Activated CD4-positive, alpha-beta T cell treated with anti-CD3 and anti-CD28 coated beads, Interleukin-2, Interleukin-4, amounts not matched to agents 100 ng/mL and 50 ng/mL, durations not matched to agents 16 hours and 8 hours (primary cell): ENCODE measurements at places on chromosomes 5 and 9.

- DNase-seq: no peak
Observed at GRCh38 chr5:65663804-65664521, 39.1 kb downstream of the SHLD3 start.

- DNase-seq: no peak
Observed at GRCh38 chr9:129458663-129459546, 162.0 kb downstream of the C9orf50 start.

DNA sequence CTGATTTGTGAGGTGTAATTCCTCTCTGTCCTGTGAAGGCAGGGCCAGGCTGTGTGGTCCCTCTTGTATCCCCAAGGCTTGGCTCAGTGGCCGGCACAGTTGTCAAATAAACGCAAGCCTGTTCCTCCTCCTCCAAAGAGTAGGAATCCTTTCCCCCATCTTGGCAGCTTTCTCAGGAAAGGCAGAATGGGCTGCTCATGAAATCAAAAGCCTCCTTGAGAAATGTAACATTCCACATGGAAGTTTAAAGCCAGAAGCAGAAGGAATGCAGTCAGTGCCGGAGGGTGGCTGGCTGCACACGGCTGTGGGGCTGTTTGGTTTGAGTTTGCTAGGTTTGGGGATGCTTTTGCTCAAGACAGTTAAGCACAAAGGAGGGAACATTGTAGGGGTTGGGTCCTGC, 34.5 kb upstream of the MED10 start:
- DNase-seq: no peak

GRCh38 chr9:72454871-72455491, 66.4 kb upstream of the TMC1 start:
- DNase-seq: no peak

DNA sequence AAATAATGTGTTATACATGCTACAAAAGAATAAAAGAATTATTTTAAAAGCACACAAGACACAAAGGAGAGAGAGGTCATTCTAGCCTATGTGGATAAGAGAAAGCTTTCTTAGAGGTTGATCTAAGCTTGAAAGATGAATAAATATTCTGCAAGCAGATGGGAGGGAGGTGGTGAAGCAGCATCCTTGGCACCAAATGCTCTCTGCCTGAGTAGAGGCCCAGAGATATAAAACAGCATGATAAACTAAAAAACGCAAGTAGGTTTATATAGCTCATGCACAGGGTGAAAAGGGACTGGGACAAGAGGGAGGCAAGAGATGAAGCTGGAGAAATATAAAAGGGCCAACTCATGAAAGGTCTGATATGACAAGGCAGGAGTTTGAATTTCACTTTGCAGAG, 283.2 kb upstream of the POU5F2 start:
- no peak for DNase-seq

GRCh38 chr5:116448450-116448849, 126.2 kb downstream of the SEMA6A start:
- no peak for DNase-seq

- peak; percentile 10 for DNase-seq
Observed at GRCh38 chr9:101119206-101119819, 90.8 kb downstream of the PLPPR1 start.

DNA sequence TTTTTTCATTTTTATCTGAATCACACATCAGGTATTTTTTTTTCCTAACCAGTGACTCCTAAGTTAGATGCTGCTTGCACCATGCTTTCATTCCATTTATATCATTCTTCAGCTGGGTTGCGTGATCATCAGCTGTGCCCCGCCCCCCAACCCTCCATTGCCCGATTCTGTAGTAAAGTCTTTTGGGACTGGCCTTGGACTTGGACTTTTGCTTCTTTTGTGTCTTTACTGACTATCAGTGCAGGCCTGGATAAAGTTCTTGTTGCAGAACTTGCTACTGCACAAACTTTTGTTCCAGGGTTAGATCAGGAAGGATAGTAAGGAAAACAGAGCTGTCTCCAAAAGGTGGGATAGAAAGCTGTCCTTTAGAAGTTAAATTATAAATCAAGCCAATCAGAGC, 38.5 kb downstream of the SLC22A5 start:
- no peak for DNase-seq

DNA sequence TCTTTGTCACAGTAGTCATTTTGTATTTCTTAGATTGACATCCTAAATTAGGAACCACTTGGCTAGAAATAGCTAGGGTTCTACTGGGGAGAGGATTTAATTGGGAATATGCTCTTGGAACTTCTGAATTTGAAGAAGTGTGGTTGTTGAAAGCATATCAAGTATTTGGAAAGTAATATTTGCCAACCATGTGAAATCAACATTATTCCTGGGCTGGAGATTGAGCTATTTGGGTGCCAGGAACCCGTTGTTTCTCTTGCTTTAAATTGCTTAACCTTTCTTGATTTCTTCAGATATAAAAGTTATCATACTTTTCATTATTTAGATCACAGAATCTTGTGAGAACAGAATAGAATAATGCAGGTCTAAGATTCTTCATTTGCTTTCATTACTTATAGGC, 178.4 kb upstream of the ELL2 start:
- DNase-seq: no peak

DNA sequence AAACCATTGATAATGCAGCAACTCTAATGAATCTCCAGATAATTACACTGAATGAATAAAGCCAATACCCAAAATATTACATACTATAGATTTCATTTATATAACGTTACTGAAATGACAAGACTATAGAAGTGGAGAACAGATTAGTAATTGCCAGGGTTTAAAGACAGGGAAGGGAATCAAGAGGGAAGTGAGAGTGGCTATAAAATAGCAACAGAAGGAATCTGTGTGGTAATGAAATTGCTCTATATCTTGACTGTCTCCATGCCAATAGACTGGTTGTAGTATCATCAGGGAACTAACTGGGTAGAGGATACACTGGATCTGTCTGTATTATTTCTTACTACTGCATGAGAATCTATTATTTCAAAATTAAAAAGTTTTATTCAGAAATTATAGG, 396.5 kb upstream of the RPS23 start:
- no peak for DNase-seq

GRCh38 chr9:77427256-77427927, 220.7 kb downstream of the GNA14 start:
- DNase-seq: no peak
